ENCODE measurements at places on chromosomes 2 and 18.

DNA sequence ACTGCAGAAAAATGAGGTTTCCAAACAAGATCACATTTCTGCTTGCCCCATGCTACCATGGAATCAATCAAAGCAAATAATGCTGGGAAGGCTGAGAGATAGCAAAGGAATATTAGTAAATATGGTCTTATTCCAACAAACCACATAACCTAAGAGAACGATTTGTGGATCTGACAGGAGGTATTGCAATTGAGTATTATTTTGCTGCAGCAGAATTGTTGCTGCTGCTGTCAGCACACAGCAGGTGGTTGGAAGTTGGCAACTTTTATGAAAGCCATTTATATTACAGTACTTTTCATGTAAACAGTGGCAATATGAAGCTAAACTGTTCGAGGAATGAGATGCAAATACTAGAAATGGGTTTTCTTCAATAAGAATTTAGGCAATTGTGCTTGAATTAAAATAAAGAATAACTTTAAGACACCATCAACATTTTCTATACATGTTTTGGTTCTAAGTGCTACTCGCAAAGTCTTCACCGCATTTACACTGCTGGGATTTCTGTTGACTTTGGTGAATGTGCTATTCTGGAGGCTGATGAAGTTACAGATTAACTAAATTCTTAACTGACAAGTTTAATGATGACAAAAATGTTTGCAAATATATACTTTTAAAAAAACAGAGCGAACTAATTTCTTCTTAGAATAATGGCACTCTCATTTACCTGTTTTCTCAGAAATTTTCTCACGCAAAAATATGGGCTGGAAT lies 1285.7 kb downstream of the CNTNAP5 start:
- DNase-seq, result no peak

GRCh38 chr2:9690716-9691498 lies 60.1 kb upstream of the YWHAQ start:
- DNase-seq, result no peak

DNA sequence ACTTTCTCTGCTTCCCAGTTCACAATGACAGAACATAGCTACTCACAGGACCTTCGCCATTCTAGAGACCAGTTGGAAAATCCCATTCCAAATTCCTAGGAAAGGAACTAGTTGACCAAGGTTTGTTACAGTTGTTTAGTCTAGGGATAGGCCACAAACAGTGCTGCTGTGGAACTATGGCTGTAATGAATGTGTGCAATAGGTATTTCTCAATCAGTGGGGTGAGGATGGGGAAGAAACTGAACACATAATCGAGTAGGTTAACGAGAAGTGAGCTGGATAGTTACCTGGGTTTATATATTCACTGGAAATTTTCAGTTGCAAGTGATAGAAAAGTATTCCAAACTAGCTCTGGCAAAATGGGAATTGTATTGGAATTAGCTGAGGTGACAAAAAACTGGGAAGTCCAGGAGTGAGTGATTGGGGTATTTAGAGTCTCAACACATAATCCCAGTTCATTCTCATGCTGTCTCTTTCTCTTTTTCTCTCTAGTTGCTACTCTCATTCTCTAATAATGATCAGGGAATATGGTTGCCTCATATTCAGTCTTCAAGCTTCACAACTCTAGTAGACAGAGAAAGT lies 18.2 kb upstream of the HMSD start:
- no peak for DNase-seq

DNA sequence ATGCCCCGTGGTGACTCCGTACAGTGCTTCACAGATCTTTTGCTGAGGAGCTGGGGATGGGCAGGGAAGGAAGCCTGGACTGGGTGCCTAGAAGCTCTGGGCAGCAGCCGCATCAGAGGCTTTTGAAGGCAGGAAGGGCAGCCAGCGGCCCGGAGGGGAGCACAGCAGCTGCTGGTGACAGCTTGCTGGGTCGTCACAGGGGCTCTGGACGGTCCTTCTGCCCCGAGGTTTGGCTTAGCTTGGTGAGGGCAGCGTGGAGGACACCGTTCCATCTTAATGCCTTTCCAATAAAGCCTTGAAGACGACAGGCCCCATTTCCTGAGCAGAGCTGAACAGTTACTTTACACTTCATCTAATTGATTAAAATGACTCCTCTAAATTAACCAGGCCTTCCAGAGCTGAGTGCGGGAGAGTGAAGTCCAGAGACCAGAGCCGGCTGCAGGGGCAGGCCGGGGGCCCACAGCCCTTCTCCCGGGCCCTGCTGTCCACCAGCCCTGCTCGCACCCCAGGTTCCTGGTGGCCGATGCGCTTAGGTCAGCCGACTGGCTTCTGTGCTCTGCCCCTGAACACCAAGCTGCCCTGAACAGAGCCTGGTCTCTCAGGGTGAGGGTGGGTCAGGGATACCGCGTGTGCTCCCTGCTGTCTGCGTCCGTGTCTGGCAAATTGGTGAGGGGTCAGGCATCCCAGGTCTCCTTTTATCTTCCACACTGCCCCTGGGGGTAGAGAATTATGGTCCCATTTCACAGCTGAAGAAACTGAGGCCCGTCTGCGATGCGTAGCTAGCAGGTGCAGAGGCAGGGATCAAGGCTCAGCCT lies 43.5 kb downstream of the RRM2 start:
- no peak for DNase-seq

DNA sequence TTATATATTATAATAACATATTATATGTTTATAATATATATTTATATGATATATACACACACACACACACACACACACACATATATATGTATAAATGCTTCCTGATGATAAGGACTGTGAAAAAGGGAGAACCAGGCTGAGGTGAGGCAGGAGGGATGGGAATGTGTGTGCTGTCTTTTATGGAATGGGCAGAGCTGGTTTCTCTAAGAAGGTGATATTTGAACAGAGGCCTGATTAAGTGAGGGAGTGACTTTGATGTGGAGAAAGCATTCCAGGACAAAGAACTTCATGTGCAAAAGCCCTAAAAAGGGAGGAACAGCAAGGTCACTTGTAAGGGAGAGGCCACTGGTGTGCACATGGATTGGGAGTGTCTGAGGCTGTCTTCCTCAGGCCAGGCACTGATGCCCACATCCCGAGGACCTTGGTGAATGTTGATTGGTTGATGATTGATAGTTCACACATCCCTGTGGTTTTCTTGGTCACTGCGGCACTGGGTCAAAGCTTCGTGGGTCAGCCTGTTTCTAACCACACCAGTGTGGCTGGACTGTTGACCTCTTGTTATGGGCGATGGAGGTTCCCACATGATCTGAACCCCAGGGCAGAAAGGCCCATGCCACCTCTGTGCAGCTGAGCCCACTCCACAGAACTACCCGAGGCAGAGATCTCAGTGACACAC lies 196.9 kb downstream of the MYCN start:
- DNase-seq, result no peak
